ENCODE measurements at places on chromosomes 6 and 20.

DNA sequence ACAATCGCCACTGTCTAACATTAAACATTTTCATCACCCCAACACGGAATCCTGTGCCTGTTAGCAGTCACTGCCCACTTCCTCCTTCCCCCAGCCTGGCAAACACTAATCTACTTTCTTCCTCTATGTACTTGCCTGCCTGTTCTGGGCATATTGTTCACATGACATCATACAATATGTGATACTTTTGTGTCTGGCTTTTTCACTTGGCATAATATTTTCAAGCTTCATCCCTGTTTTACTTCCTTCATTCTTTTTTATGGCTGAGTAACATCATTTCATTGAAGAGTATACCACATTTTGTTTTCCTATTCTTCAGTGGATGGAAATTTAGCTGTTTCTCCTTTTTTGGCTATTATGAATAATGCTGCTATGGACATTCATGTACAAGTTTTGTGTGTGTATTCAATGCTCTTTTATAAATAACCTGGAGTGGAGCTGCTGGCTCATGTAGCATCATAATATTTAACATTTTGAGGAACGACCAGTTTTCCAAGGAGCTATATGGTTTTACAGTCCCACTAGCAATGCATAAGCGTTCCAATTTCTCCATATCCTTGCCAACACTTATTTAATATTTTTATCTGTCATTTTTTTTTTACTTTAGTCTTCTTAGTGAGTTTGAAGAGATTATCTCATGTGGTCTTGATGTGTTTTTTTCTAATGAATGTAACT, 360.1 kb downstream of the HDGFL1 start:
- no peak for DNase-seq

- DNase-seq: no peak
These were observed 3.5 kb downstream of the PIGT start for GRCh38 chr20:45419188-45420091.

- no peak for DNase-seq
These were observed 1.5 kb upstream of the SIRPB1 start for GRCh38 chr20:1621316-1621715.

DNA sequence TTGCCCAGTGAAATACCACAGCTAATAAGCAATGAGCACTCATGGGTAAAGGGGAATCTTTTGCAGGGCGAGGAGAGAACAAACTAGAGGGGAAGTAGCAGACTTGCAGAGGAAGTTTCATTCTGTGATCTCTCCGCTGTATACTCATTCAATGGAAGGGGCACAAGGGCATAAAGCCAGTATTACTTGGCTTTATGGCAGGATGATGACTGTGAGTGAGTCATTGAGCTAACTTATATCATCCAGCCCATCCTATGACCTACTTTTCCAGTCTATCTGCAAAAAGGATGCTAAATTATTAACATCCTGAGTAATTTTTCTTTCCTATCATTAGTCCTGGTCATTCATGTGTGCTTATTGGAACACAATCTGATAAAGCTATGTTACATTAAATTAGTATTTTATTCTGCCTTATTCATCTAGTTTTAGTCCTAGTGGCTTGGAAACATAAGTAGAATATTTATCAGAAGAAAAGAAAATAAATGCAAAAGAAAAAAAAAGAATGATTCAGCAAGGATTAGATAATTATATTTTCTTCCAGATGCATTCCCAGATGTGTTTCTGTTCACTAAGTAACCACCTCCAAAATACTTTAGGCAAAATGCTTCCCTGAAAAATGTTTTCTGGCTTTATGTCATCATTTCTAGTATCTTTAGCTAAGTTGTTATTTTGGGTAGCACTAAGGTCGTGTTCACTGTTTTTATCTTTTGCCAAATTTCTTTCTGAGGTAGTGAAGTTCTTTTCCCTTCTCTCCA, 471.7 kb downstream of the CDKAL1 start:
- DNase-seq: no peak

DNA sequence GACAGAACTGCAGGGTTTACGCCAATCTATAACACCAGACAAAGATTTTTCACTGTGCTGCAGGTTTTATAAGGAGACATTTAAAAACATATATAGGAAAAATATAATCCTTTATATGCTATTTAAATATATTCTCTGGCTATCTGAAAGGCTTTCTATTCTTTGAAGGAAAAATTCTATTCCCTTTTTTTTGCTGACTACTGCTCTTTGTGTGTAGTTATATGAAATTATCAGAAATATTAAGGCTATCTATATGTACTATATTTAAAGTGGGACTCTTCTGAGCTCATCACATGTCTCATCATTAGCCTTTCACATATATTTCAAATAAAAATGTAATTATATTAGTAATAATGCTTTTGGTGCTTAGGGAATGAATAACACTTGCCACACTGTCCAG, 930.7 kb downstream of the EYS start:
- DNase-seq: no peak

DNA sequence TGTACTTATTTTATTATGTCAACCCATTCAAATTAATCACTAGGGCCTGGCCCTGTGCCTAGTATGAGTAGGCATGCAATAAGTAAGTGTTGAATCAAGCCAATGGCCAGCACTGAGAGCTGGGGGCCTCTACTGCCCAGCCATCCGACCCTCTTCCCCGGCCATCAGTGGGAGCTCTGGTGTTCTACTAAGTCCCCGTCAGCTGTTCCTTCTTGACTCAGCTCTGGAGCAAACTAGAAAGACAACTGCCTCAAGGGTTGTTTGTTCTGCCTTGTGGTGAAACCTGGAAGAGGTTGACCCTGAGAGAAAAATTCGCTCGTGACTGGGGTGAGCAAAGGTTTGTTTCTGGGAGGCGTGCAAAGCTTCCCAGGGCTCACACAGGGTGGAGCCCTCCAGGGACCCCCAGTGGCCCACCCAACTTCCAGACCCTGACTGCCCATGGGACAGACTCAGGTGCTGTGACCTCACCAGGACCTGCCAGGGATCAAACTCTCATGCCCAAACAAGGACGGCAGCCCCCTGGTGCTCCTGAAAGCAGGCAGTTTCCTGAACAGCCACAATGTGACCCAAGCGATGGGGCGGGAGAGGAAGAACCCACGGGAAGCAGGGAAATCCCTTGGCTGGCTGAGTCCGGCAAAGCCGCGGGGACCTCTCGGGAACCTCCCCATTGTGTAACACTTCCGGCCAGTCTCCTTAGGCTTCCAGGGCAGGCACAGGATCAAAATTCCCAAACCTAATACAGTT, 50.4 kb downstream of the BANF2 start:
- DNase-seq: no peak

- DNase-seq: no peak
These were observed 377.0 kb downstream of the BMP2 start for GRCh38 chr20:7144464-7144863.

Data from CD4-positive, alpha-beta T cell treated with Interleukin-17A for 4 hours (primary cell).